ENCODE measurements at places on chromosomes 7 and 10.

GRCh38 chr7:41448104-41448503 lies 254.8 kb downstream of the INHBA start:
- no peak for DNase-seq

DNA sequence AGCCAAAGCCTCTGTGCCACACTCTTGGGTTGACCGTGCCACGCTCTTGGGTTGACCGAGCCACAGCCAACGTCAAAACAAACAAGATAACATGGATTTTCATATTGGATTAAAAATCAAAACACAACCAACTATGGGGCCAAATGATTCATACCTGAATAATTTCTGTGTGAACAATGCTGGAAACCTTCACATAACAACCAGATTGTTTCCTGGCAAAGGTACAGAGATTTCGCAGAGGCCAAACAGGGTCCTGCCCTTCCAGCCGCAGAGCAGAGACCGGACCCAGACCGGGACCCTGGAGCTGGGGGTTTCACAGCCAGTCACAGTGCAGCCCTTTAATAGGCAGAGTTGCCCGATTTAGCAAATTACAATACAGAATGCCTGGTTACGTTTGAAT lies 40.5 kb downstream of the ITIH5 start:
- DNase-seq: no peak

- DNase-seq: no peak
Measured at GRCh38 chr7:95897557-95898251, 125.3 kb downstream of the DYNC1I1 start.

GRCh38 chr10:102831322-102832071 lies 5.7 kb downstream of the CYP17A1 start:
- DNase-seq: no peak

- no peak for DNase-seq
Measured at GRCh38 chr10:1595726-1596125, 141.6 kb downstream of the ADARB2 start.

- no peak for DNase-seq
Measured at GRCh38 chr7:1103789-1104515, 16.0 kb downstream of the GPER1 start.

DNA sequence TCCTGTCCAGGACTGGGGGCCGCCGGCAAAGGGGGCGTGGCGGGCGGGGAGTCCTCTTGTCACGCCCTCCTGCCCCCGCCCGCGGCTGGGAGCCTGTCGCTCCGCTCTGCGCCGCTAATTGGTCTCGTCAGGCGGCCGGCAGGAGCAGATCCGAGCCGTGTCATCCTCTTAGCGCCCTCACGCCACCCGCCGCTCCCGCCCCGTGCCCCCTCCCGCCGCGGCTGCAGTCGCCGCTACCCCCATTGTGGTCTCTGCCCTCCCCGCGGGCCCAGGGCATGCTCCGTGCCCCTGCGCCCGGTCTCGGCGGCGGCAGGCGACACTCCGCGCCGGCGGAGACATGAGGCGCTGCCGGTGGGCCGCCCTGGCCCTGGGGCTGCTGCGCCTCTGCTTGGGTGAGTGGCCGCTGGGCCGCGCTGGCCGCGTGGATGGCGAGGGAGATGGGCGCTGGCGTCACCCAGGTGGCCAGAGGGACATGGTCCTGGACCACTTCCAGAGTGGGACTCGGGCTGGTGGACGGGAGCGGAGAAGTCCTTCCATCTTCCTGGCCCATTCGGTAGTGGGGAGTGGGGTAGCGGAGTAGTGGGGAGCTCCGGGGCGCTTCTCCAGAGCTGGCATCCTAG lies at the start of gene CDHR1:
Gene CDHR1, plus strand, starts transcription at position 114 of the 620 bp plus-strand sequence. Its CDS starts 224 bp downstream, at position 338.
- peak; percentile 62 for DNase-seq

DNA sequence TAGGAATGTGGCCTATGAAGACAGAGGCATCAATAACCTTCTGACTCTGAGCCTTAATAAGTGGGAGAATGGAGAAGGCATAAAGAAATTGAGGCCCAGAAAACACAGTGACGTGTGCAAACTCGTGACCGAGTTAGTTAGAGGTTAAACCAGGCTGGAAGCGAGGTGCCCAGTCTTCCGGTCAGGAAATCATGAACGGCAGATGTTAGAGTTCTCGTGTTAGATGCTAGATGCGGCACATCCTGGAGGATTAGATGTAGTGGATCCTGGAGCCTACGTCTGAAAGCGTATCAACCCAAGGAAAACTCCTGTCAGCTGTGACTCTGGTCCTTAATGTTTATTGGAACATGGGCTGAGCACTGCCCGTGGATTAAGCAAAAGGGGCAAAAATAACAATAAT lies 275.9 kb downstream of the TCF7L2 start:
- no peak for DNase-seq

GRCh38 chr7:128732521-128733277 lies 6.5 kb upstream of the CALU start:
- no peak for DNase-seq

DNA sequence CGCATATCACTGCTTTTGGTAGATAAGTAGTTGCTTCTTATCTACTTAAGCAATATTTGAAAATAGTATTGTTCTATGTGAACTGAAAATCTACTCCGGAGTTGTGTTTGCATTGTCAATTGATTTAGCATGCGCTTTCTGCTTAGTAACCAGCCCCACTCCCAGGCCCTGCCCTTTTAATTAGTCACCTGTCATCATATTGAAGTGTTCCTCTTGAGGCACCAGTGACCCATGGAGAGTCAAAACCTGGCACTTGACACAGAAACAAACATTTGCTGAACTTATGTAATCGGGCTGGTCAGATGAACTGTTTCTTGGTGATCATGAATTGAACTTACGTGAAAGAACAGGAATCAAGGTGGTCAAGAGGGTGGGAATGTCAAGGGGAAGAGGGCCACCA lies 27.8 kb upstream of the CDHR3 start:
- no peak for DNase-seq

- DNase-seq: no peak
Measured at GRCh38 chr7:151175793-151176311, 8.4 kb upstream of the GBX1 start.
